ENCODE measurements at places on chromosomes 16 and 17. TPM values are rescaled to one million over a fixed set of nuclear protein-coding genes. Genes with fewer than 3 reads are reported as not detected.

DNA sequence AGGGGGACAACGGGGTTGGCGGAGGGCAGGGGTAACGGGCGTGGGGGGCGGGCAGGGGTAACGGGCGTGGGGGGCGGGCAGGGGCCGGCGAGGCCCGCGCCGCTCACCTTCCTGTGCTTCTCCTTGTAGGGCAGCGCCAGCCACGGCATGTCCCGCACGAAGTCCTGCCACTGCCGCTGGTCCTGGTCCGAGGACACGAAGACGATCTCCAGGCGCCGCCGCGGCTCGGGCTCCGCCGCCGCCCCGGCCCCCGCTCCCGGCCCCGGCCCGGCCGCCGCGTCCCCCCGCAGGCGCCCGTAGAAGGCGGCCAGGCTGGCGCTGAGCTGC lies 401 bp downstream of the NXN start:
- DNase-seq: no peak
- no peaks in the 10 kb centered on the region for H3K27me3 ChIP-seq
- peak overlapping the region; percentile 61 for H3K4me3 ChIP-seq
- no peaks in the 10 kb centered on the region for H3K36me3 ChIP-seq

DNA sequence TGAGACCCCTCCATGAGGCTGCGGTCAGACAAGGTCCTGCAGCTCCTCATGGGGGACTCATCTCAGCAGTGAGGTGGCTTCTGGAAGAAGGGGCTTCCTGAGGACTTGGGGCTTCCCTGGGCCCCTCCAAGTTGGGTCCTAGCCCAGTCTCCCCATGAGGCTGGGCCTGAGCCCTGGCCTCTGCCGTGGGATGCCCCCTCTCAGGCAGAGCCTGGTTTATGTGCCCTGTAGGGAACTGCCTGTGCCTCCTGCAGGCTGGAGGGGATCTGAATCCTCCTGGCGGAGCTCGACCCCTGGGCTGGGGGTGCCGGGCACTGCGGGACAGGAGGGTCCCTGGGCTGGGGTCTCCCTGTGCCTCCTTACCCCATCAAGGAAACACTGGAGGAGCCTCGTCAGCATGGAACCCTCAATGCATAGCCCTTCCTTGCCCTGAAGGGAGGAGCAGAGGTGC lies 45.8 kb downstream of the TNFRSF13B start:
- H3K27ac ChIP-seq: no peak overlapping the region
- no peaks in the 10 kb centered on the region for H3K27me3 ChIP-seq
- no peaks in the 10 kb centered on the region for H3K36me3 ChIP-seq

DNA sequence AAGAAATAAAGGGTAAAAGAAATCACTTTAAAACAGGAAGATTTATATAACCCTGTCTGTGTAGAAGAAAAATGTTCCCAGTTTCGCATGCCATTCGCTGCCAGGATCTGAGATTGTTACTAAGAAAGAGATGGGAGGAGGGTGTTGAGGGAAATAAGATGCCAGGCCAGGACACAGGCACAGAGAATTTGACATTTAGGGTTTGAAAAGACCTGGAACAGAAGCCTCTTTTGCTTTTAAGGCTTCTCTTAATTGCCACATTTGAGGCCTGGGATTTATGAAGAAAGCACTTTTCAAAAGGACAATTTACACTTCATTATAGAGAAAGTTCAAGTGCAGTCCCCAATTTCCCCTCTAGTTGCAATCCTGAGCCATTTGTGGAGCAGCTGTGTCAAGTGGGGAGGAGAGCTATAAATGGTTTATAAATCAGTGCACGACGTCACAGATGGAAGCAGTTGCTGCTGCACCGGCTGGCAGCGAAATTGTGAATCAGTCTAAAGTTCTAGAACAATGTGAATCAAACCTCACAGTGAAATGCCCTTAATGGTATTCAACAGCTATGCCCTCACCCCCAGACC lies 26.5 kb upstream of the C16orf87 start:
- no peaks in the 10 kb centered on the region for H3K36me3 ChIP-seq
- no peaks in the 10 kb centered on the region for H3K27me3 ChIP-seq
- peak; percentile 71 for DNase-seq
- no peaks in the 10 kb centered on the region for H3K4me1 ChIP-seq
- no peak overlapping the region for H3K4me3 ChIP-seq

GRCh38 chr16:57972306-57972705 lies 1.4 kb upstream of the CNGB1 start:
- H3K27me3 ChIP-seq: no peaks in the 10 kb centered on the region
- H3K27ac ChIP-seq: no peak overlapping the region
- no peaks in the 10 kb centered on the region for H3K36me3 ChIP-seq
- DNase-seq: no peak
- no peak overlapping the region for H3K4me3 ChIP-seq
- no peaks in the 10 kb centered on the region for H3K4me1 ChIP-seq

GRCh38 chr16:85750827-85751697 lies at the start of gene C16orf74:
Gene C16orf74, minus strand, starts transcription at chr16:85751096. Its CDS starts 15,879 bp downstream, at chr16:85735217.
- no peaks in the 10 kb centered on the region for H3K27me3 ChIP-seq
- H3K27ac ChIP-seq: peak within 1 kb of the TSS; percentile 96
- H3K4me3 ChIP-seq: peak within 1 kb of the TSS; percentile 64
- peak; percentile 69 for DNase-seq
- H3K36me3 ChIP-seq: no peaks in the 10 kb centered on the region
- H3K4me1 ChIP-seq: peaks cover 79% of the 10 kb centered on the region

- H3K36me3 ChIP-seq: no peaks in the 10 kb centered on the region
- no peaks in the 10 kb centered on the region for H3K27me3 ChIP-seq
- H3K4me3 ChIP-seq: peak overlapping the region; percentile 55
- peak; percentile 96 for DNase-seq
These were observed 83.2 kb upstream of the C17orf78 start for GRCh38 chr17:37292429-37293139.

DNA sequence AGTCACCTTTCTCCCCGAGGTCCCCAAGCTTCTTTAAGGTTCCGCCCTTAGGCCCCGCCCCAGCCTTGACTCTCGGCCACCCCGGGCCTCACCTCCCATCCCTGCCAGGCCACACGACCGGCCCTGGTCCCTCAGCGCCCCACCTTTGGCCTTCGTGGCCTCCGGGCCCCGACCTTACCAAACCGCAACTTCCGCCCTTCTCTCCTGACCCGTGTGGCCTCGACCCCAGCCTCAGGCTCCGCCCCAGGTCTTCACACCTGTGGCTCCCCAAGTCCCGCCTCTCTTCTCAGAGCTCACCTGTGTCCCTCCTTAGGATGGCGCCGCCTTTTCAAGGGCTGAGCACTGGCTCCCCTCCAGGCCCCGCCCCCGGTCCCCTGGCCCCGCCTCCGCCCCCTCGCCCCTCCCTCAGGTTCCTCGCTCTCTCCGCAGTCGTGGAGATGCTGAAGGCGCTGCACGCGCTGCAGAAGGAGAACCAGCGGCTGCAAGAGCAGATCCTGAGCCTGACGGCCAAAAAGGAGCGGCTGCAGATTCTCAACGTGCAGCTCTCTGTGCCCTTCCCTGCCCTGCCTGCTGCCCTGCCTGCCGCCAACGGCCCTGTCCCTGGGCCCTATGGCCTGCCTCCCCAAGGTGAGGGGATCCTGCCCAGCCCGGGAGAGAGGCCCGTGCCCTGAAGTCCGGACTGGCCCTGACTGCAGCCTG lies 10.0 kb upstream of the CISD3 start:
- DNase-seq: no peak
- no peak overlapping the region for H3K27ac ChIP-seq
- no peak overlapping the region for H3K4me3 ChIP-seq

GRCh38 chr17:80718428-80718827 lies 173.8 kb downstream of the RPTOR start:
- H3K27ac ChIP-seq: no peak overlapping the region
- H3K27me3 ChIP-seq: no peaks in the 10 kb centered on the region
- H3K4me1 ChIP-seq: peaks cover under 1% of the 10 kb centered on the region
- H3K36me3 ChIP-seq: no peaks in the 10 kb centered on the region
- DNase-seq: no peak
- no peak overlapping the region for H3K4me3 ChIP-seq

GRCh38 chr17:27525836-27526603 lies 69.8 kb downstream of the KSR1 start:
- no peak overlapping the region for H3K27ac ChIP-seq
- H3K4me3 ChIP-seq: no peak overlapping the region
- H3K4me1 ChIP-seq: no peaks in the 10 kb centered on the region
- no peaks in the 10 kb centered on the region for H3K36me3 ChIP-seq

GRCh38 chr16:70779361-70779760 lies 21.6 kb downstream of the VAC14 start:
- no peaks in the 10 kb centered on the region for H3K27me3 ChIP-seq
- H3K27ac ChIP-seq: no peak overlapping the region

DNA sequence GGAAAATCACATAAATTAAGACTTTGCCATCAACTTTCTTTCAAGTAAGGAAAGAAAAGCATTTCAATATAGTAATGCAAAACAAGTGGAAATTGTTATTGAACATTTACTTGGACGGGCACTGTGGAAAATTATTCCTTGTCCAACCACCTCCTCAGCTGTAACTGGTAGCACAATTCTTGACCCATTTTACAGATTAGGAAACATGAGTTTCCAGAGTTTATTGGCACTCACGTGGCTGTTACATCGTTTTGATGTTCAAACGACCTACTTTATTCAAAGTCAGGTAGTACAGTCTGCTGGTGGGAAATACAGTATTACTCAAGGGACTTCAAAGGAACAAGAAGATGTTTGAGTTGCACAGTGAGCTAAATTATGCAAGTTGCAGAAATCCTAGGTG lies 866 bp upstream of the PCTP start:
- H3K4me1 ChIP-seq: peaks cover 16% of the 10 kb centered on the region
- no peak overlapping the region for H3K27ac ChIP-seq
- H3K4me3 ChIP-seq: no peak overlapping the region
- no peaks in the 10 kb centered on the region for H3K36me3 ChIP-seq

DNA sequence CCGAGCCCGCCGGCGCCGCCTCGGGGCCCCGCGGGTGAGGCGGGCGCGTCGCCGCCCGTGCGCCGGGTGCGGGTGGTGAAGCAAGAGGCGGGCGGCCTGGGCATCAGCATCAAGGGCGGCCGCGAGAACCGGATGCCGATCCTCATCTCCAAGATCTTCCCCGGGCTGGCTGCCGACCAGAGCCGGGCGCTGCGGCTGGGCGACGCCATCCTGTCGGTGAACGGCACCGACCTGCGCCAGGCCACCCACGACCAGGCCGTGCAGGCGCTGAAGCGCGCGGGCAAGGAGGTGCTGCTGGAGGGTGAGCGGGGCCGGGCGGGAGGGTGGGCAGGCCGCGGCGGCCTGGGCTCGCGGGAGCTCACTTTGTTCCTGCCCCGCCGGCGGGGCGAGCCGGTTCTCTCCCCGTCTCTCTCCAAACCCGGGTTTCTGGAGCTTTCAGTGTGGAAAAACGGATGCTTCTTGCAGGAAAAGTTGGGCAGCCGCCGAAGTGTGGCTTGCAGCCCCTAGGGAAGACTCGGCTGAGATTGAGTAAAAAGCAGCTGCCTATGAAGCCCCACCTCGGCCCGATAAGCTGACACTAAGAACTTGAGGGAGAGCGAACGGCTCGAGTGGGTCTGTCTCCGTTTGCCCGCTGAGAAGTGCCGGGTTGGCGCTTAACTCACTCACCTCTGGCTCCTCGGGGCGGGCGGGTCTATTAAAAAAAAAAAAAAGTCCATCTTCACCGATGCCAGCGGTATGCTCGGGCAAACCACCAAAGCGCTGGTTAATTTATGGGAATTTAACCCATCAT lies 677 bp downstream of the SNTB2 start:
- peak overlapping the region; percentile 75 for H3K27ac ChIP-seq
- peak; percentile 81 for DNase-seq
- peaks cover 42% of the 10 kb centered on the region for H3K4me1 ChIP-seq
- H3K27me3 ChIP-seq: no peaks in the 10 kb centered on the region
- H3K4me3 ChIP-seq: peak overlapping the region; percentile 78
- peaks cover 6% of the 10 kb centered on the region for H3K36me3 ChIP-seq

DNA sequence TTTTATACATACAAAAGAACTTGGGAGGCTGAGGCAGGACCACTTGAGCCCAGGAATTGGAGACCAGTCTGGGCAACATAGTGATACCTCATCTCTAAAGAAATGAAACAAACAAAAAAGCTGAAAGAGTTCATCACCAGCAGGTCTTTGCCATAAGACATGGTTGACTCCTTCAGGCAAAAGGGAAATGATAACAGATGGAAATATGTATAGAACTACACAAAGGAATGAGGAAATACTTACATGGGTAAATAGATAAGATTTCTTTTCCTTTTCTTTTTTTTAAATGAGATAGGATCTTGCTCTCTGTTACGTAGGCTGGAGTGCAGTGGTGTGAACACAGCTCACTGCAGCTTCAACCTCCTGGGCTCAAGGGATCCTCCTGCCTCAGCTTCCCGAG lies 165.3 kb downstream of the PARN start:
- no peaks in the 10 kb centered on the region for H3K36me3 ChIP-seq
- no peak for DNase-seq
- no peaks in the 10 kb centered on the region for H3K27me3 ChIP-seq
- H3K4me3 ChIP-seq: no peak overlapping the region
- H3K27ac ChIP-seq: no peak overlapping the region

DNA sequence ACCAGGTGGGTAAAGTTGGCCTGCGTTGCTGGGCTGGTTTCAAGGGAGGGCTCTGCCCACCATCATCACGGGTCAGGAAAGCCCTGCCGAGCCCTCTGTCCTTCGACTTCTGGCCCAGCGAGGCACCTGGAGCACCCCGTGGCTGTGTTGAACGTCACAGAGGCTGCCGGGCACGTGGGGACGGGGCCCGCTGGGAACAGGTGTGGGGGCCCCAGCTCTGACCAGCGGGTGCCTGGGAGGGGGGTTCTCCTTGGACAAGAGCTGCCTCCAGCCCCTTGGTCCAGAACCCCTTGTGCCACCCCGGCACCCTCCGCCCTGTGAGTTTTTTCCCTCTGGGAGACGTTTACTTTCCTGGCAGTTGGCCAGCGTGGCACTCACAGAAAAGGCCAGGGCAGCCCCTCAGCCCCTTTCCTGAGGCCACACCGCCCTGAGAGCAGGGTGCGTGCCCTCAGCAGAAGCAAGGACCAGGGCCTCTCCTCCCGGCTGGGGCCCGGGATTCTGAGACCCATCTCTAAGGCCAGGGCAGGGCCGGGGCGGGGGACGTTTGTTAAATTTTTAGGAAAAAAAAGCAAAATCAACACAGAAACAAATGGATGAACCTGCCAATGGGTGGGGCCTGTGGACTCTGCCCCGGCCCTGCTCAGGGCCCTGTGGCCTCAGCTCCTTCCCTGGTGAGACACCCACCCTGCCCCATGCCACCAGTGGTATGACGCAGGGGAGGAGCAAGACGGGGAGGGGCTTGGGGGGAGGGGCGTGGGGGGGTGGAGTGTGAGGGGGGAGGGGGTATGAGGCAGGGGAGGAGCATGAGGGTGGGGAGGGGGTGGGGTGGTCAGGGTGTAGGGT lies 31.3 kb upstream of the GNG13 start:
- H3K27ac ChIP-seq: no peak overlapping the region
- no peaks in the 10 kb centered on the region for H3K27me3 ChIP-seq
- no peaks in the 10 kb centered on the region for H3K36me3 ChIP-seq
- H3K4me3 ChIP-seq: no peak overlapping the region
- no peak for DNase-seq

- H3K4me1 ChIP-seq: no peaks in the 10 kb centered on the region
- H3K36me3 ChIP-seq: no peaks in the 10 kb centered on the region
- H3K27ac ChIP-seq: no peak overlapping the region
These were observed 357.2 kb upstream of the TNRC6C start for GRCh38 chr17:77601054-77601979.

The IRX3 gene
- total RNA-seq: not detected

The CDH5 gene
- total RNA-seq: not detected

The KRTAP2-2 gene
- not detected for total RNA-seq

The MEOX1 gene
- total RNA-seq: not detected

The FAM20A gene
- not detected for total RNA-seq

The PDE6G gene
- 2.7 TPM for total RNA-seq

The CLUH gene
- total RNA-seq: 39.1 TPM

All from Karpas-422 (cell line).